Stimulated activated CD4-positive, alpha-beta T cell treated with anti-CD3 and anti-CD28 coated beads, Interleukin-1b, Interleukin-23, amount 100 ng/mL, for 48 hours (primary cell): ENCODE measurements at places on chromosomes 12 and 14.

- DNase-seq = no peak
Observed at GRCh38 chr14:39446131-39446744, 14.0 kb upstream of the FBXO33 start.

DNA sequence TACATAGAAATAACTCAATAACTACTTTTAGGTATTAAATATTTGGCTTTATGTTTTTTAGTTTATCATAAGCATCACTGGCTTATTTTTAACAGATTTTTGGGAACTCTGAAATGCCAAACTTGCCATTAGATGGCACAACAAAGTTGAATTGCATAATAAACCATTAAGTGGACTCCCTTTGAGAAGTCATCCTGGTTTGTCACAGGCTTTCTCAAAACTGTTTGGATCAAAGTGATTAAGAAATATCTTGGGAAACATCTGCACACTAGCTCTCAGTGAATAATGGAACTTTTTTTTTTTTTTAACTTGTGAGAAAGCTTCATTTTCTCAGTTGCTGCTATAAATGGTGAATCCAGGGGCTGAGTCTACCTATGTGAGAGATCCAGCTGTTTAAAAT is 4.3 kb downstream of the SLC16A7 start:
- no peak for DNase-seq

- no peak for DNase-seq
Observed at GRCh38 chr14:79354336-79354735, 857.0 kb downstream of the DIO2 start.

GRCh38 chr14:89941830-89942377 is 12.6 kb downstream of the EFCAB11 start:
- peak; percentile 22 for DNase-seq

DNA sequence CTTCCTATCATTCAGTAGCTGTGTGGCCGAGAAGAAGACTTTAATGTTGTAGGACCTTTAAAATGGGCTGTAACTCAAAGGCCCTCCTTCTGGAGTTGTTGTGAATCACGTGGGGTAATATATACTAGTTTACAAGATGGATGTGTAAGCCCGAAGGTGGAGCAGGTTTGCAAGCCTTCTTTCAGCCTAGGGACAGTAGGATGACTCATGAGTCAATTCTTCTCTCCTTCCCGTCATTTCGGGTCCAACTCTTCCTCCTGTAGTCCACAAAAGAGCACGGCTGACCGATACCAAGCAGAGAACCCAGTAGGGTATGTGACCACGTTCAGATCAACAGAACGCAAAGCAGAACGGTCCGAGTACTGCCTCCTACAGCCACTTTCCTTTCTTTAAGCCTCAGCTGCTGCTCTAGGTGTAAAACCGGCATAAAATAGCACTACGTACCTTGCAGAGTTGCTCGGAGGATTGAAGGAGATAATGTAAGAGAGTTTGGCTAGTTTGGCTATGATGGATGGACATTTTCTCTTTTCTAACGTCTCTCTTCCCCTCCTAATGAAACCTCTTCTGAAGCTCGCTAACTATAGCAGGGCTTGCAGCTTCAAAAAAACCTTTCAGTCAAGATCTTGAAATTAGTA is 1.3 kb upstream of the RASSF3 start:
- peak; percentile 41 for DNase-seq

- DNase-seq = no peak
Observed at GRCh38 chr14:72547999-72548398, 345.9 kb downstream of the DPF3 start.

DNA sequence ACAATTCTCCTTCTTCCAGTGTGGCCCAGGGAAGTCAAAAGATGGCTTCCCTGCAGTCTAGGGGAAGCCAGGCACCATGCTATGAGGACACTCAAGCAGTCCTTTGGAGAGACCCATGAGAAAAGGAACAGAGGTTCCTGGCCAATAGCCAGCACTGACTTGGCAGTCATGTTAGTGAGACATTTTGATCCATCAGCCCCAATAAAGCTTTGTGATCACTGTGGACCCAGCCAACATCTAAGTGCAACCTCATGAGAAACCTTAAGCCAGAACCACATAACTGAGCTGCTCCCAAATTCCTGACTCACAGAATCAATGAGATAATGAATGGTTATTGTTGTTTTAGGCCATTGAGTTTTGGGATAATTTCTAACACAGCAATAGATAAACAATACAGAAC is 51.0 kb upstream of the NAP1L1 start:
- no peak for DNase-seq

DNA sequence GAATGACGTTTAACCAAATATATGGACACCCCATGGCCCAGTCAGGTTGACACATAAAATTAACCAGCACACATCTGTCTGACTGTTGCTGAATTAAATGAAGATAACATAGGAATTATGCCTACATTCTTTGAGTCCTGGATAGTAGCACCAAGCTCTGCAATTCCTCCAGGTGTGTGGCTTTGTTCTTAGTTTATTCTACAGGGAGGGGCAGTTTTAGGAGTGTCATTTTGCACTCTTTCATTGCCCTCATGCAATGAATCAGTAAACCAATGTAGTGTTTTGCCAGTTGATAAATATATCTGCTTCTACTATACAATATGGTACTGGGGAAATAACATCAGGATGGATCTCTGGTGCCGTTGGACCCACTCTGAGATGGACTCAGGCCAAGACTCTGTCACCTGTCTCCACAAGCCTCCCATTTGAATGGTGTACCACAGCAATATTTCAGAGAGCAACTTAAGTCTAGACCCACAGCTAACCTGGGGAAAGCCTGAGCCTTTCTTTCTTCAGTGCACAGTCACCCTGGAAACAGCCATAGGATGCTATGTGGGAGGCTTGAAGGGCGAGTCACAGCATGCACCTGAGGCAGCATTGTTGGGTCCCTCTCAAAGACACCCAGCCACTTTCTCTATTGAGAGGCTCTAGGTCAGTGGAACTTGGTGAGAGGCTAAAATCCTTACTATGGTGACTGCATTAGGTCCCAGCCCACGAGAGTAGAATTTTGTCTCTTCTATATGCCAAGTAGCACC is 73.2 kb downstream of the ANO4 start:
- no peak for DNase-seq

GRCh38 chr14:61298824-61299223 is 17.7 kb upstream of the TMEM30B start:
- no peak for DNase-seq
